ENCODE measurements at places on chromosomes 3 and 15.
A peak's percentile ranks its signal among the peaks of the same experiment; 100 is the strongest.

DNA sequence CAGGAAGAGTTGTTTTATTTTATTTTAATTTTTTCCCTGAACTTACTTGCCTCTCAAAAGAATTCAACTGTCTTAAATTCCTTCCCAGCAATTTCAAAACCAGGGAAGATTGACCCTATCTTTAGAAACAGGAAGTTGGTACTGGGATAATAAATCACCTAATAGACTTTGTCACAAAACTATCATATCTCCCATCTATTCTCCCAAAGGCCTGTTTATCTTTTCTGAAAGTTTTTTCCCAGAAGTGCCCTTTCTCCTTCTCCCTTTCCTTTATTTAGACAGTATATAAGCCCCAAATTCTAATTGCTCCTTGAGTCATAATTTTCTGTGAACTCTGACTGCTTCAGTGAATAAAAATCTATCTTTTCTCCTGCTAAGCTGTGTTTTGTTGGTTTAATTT is 2.9 kb upstream of the RNF7 start:
- DNase-seq, result no peak

DNA sequence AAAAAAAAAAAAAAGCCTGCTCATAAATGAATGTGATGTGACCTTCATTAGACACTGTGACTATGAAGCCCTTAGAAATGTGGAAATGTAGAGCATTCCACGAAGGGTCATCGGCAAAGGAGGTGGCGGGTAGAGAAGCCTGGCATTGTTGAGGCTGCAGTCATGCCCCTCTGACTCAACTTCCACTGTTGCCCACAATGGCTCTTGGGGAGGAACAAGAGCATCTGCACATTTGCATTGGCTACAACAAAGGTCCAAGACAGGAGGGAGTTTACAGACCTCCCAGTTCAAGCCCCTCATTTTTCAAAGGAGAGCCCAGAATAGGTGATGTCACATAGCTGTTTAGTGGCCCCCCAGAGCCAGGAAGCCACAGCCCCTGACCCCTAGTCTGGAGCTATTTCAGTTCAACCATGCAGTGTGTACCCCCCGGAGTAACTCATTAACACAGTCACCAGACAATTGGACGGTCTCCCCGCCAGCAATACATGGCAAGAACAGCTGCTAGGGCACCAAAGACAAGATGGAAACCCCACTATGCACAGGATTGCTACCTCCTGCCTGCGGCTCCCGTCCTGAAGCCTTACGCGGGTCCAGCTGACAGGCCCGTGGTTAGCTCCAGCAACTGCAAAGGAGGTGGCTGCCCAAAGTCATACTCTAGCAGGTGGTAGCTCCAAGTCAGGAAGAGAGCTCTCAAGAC is 56.2 kb downstream of the SH3BP5 start:
- DNase-seq, result no peak

DNA sequence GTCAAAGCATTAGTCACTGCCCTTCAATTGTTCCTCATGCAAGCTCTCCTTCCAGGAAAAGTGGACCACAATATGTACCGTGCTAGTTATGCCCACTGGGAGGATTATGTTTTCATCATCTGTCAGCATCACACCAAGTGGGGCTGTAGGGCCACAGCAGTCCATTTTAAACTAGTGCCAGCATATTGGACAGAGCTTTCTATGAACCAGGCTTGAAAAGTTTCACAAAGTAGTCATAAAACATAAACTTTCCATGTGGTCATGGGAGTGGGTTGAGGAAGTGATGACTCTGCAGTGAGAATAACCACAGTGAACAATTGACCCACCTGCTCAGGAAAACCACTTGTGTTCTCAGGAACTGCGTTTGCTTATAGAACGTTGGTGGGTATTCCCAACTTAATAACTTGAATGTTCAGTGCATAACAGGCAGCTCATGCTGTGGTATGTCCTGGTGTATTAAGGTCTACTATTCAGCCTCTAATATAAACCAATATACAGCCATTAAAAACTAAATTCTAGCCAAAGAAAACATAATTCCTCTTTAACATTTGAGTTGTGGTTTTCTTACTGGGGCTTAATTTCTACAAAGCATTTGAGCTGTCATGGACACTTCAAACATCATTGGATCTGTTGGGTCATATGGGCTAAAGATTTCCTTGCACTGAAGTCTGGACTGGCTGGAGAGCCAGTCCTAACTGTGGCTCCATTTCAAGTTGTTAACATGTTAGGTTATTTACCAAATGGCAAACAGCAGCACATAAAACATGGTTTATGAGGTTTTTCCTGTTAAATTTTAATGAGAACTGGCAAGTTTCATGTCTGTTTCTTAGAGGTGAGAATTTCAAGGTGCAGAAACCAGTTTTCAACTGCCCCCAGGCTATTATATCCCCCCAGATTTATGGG is 274.1 kb downstream of the OTOL1 start:
- DNase-seq, result peak; percentile 98

GRCh38 chr3:39808467-39809180 is 785 bp upstream of the MYRIP start:
- DNase-seq, result no peak

GRCh38 chr3:159855599-159856346 is 132.9 kb upstream of the IL12A start:
- DNase-seq, result no peak

- DNase-seq, result no peak
Measured at GRCh38 chr15:28147801-28148200, 48.7 kb upstream of the OCA2 start.

DNA sequence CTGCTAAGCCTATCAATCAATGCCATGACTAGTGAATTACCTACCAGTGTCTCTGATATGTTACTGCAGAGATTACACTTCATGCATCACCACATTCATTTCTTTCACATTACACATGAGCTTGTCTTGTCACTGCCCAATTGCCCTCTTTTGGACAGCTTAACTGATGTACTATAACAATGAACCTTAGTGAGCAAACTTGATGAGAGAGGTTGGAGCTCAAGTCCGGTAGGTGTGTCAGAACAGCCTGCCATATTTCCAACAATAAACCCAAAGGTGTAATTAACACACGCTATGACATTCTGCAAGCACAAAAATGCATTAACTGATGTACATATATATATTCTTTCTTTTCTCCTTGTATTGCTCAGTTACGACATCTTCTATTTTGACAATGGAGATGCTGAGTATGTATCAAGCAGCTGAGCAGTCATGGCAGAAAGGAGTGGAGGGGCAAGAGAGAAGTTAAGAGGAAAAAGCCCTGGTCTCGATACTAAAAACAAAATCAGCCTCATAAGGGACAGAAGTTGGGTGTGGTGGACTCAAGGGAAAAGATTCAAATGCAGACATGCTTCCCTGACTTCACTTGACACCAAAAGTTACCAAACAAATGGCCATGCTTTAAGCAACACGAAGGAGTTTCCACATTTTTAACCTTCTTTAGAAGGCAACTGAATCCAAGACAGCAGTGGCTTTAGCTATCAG is 538.2 kb downstream of the FOXP1 start:
- no peak for DNase-seq

- no peak for DNase-seq
Measured at GRCh38 chr3:113035387-113035982, 44.7 kb downstream of the GTPBP8 start.

DNA sequence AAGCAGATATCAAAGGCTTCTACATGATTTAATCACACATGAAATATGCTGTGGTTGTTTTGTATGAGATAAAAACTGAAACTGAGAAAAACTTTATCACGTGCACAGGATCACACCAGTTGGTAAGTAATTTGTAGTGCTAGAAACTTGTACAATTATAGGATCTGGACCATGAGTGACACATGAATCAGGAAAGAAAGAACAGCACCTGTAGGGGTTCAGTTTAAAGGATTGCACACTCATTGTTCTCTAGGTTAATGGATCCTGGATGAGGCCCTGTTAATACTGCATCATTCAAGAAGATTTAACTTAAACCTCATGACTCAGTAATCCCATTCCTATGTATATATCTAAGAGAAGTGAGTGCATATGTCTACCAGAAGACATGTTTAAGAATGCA is 87.9 kb downstream of the STT3B start:
- DNase-seq, result no peak

GRCh38 chr15:64460206-64460723 is at the start of gene ZNF609:
Gene ZNF609 (plus strand): TSS chr15:64460578. CDS start chr15:64499420, 38,842 bp downstream.
- DNase-seq, result peak; percentile 85

GRCh38 chr3:179853176-179853575 is 183.6 kb downstream of the PEX5L start:
- DNase-seq, result peak; percentile 49

GRCh38 chr3:31448035-31448881 is 84.5 kb upstream of the STT3B start:
- DNase-seq, result no peak

DNA sequence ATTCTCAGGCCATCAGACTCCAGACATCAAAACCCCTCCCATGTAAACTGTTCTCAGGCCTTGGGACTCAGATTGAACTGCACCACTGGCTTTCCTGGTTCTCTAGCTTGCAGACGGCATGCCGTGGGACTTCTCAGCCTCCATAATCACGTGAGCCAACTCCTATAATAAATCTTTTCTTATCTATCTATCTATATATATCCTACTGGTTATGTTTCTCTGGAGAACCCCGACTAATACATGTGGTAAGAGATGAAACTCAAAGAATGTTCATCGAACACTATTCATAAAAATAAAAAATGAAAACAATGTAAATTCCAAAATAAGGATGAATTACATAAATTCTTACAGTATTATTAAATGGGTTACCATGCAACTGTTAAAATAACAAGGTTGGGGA is 84.5 kb upstream of the NTRK3 start:
- DNase-seq, result no peak

DNA sequence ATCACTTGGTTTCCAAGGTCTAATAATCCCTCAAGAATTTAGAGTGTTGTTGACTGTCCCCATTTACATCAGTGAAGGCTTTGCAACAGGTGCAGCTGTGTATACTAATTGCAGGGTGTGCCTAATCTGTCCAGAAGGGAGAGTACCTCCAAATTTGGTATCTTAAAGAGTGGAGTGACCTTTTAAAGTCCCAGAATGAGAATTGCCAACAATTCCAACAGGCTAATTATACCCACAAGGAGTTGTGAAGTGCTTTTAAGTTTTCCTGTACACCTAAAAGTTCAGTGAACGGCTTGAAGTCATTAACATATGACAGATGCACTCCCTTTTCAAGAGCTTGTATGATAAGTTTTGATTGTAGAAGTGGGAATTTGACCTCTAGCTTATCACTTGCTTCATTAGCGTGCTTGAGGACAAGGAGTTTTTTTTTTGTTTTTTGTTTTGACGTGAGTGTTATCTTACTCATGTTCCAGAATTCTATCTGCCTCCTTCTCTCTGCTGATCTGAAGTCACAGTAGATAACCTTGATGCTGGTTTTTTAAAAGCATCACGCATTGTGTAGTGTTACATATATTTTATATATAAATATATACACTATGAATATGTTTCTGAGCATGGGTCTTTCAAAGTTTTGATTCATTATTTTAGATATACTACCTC is 26.3 kb downstream of the CDIN1 start:
- no peak for DNase-seq

DNA sequence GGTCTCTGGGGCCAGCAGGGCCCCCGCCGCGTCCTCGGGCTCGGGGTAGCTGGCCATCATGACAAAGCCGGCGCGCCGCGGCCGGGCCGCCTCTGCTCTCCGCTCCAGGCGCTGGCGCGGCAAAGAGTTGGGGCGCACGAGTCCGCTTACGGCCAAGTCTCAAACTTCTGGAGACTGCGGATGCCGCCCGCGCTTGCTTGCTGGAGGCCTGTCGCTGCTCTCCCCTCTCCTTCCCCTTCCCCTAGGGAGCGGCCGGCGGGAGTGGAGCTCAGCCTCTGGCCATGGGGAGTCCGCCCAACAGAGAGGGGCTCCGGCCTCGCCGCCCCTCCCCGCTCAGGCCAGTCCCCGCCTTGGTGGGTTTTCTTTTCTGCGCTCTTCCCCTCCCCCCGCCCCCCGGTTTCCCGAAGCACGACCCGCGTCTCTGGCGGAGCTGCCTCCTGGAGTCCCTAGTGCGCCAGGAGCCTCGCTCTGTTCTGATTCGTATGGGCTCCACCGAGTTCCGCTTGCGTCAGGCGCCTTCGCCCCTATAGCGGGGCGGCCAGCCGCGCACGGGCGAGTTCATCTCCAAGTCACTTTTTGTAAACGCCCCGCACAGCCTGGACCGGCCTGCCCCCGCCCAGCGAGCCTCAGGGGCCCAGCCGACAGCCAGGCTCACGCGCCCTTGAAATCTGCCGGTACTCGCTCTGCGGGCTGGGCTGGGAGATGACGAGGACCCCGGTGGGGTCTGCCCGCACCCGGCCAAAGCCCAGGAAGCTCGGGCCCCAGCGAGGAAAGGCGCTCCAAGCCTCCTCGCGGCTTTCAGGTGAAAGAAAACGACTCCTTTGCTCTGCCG is at the start of the genes FOXL2 and FOXL2NB:
FOXL2 (minus strand) TSS at position 475 of the 832 bp plus-strand sequence; CDS start at position 60, 415 bp downstream.
FOXL2NB (plus strand) TSS at position 555 of the 832 bp plus-strand sequence; CDS start at position 703, 148 bp downstream.
- no peak for DNase-seq

DNA sequence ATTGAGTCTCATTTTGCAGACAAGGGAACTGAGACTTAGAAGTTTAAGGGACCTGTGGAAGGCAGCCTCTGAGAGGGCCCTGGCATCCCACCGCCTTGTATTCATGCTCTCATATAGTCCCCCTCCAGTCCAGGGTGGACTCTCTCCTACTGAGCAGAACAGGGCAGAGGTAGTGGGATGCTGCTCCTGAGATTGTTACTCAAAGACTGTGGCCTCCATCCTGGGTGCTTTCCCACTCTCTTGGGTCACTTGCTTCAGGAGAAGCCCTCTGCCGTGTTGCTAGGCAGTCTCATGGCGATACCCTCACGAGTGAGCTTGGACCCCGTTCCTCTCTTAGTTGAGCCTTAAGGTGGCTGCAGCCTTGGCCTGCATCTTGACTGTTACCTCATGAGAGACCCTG is 22.2 kb upstream of the ADCY5 start:
- DNase-seq, result no peak

DNA sequence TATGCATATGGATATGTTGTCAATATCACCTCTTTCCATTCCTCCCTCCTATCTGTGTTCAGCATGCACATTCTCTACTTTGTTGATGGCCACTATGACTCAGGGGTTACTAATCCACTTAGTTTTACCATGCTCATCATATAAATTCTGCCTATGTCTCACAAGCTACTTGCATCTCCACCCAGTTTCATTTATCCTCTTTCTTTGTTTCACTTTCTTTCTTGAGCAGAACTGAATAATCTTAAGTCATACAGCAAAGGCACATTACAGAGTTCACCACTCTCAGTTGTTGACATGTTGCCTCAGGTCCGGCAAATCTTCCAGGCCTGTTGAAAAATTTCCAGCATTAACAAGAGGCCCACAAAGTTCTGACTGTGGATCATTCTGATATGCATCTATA is 71.5 kb downstream of the SSR3 start:
- DNase-seq, result peak; percentile 62

- DNase-seq, result no peak
Measured at GRCh38 chr3:111314181-111314873, 227.7 kb upstream of the CD96 start.

- DNase-seq, result no peak
Measured at GRCh38 chr3:121855555-121855954, 20.5 kb downstream of the EAF2 start.

DNA sequence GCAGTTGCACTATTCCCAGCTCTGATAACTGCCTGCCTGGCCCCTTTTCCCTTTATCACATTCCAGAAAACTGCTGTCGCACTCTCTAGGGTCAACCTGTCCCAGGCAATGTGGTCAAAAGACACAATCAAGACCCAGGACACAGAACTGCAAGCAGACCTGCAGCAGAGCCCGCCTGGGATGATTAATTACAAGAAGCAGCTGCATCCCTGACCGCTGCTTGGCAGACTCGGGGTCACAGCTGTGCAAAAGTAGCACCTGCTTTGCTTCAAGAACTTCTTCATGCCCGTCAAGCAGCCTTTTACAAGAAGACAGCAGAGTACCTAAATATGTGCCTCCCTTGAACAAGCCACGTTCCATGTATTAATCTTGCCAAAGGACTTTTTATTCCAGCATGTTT is 120.0 kb upstream of the ST8SIA2 start:
- no peak for DNase-seq

GRCh38 chr3:151541178-151541577 is 80.3 kb upstream of the IGSF10 start:
- no peak for DNase-seq
